ENCODE measurements at places on chromosomes 1 and 21. TPM values are rescaled to one million over a fixed set of nuclear protein-coding genes. Genes with fewer than 3 reads are reported as not detected.

Gene CRNN
- not detected for total RNA-seq

DNA sequence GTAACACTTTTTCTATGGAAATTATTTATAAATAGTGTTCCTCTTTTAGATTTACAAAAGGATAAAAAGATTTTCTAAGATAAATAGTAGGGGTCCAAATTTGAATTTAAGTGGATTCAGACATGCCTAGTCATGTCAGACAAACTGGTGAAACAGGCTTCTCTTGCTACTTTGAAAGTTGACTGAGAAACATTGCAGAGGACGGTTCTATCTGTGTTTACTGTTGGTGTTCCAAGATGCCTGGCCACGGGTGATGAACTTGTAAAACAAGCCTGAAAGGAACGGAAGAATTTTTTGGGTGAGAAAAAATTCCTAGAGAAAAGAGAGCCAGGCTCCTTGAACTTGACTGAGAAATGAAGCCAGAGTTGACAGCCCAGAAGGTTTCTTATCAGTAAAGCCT, 2.2 kb downstream of the KRTAP19-1 start:
- H3K36me3 ChIP-seq: no peaks in the 10 kb centered on the region
- H3K27ac ChIP-seq: no peak overlapping the region
- no peaks in the 10 kb centered on the region for H3K4me1 ChIP-seq
- H3K4me3 ChIP-seq: no peak overlapping the region
- DNase-seq: no peak

DNA sequence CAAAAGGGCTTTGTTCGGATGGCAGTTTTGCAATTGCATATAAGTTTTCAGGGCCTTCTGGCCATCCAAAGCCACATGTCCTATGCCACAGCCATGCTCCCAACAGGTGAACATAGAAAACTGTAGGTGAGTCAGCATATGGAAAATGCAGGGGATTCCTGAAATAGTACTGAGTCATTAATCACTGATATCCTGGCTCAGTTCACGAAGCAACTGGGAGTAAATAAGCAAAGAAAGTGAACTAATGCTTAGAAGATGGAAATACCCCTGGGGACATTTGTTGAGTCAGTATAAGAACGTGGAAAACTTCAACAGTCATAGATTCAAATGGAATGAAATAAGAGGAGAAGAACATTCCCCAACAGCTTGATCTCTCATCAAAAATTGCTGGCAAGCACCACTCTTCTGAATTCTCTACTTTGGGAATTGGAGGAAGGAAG, 148.9 kb upstream of the RUNX1 start:
- H3K4me1 ChIP-seq: no peaks in the 10 kb centered on the region
- H3K27me3 ChIP-seq: no peaks in the 10 kb centered on the region
- H3K4me3 ChIP-seq: no peak overlapping the region
- H3K27ac ChIP-seq: no peak overlapping the region

GRCh38 chr1:243473227-243474135, 217.6 kb downstream of the SDCCAG8 start:
- H3K27ac ChIP-seq: no peak overlapping the region
- no peaks in the 10 kb centered on the region for H3K4me1 ChIP-seq
- no peak for DNase-seq
- H3K27me3 ChIP-seq: no peaks in the 10 kb centered on the region
- H3K4me3 ChIP-seq: no peak overlapping the region
- H3K36me3 ChIP-seq: no peaks in the 10 kb centered on the region

Gene TMCO4
- 36.3 TPM for total RNA-seq

DNA sequence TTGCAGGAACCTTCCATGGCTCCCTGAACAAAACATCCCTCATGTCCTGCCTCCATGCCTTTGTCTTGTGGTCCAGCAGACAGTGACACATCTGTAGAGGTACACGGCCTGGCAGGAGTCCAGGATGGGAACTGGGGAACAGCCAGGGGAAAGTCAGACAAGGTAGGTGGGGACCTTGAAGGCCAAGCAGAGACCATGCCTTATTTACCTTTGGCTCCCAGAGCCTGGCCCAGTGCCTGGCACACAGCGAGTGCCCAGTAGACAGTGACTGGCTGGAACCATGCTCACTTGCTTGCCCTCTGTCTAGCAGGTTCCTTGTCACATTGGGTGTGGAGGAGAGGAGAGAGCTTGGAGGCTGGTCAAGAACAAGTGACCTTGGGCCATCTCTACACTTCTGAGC, 81.0 kb downstream of the BCAR3 start:
- no peaks in the 10 kb centered on the region for H3K27me3 ChIP-seq
- DNase-seq: peak; percentile 42
- H3K4me3 ChIP-seq: no peak overlapping the region
- no peak overlapping the region for H3K27ac ChIP-seq
- no peaks in the 10 kb centered on the region for H3K36me3 ChIP-seq
- H3K4me1 ChIP-seq: peaks cover 22% of the 10 kb centered on the region

DNA sequence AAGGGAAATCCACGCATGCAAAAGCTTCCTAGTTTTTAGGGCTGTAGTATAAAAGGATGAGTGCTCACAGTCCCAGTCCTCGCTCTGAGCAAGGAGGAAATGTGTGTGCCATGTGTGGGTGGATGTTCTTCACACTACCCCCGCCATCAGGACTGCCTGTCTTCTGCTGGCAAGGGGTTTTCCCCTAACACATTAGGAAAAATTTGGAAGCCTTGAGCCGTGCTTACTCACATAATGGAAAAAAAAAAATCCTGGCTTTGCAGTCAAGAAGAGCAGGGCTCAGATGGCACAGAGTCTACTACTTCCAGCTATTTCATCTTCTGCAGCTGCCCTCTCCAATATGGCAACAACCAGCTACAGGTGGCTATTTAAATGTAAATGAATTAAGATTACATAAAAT, 363.1 kb downstream of the PLPP3 start:
- H3K4me3 ChIP-seq: no peak overlapping the region
- H3K36me3 ChIP-seq: no peaks in the 10 kb centered on the region
- no peak for DNase-seq
- H3K27me3 ChIP-seq: no peaks in the 10 kb centered on the region
- no peak overlapping the region for H3K27ac ChIP-seq
- no peaks in the 10 kb centered on the region for H3K4me1 ChIP-seq

Gene GNG12
- total RNA-seq: 42.3 TPM

DNA sequence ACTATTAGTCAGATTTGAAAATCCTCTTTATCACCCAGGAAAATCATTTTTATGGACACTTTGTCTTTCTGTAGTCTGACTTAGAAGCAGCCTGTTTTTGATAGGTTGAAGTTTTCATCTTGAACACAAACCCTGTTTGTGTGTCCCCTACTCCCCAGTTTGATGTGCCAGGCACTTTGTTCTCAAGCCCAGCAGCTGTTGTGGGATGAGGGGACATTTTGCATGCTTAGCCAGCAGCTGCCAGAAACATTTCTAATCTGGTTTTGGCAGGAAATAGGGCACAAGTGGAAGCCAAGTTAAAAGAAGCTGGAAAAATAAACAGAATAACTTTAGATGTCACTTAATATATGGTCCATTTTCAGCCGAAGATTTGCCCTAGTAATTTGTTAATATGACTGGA, 29.9 kb downstream of the ACTN2 start:
- no peak overlapping the region for H3K27ac ChIP-seq
- H3K36me3 ChIP-seq: no peaks in the 10 kb centered on the region
- DNase-seq: no peak
- H3K4me3 ChIP-seq: no peak overlapping the region
- no peaks in the 10 kb centered on the region for H3K27me3 ChIP-seq

GRCh38 chr1:236861560-236862218, 66.6 kb downstream of the MTR start:
- no peak overlapping the region for H3K4me3 ChIP-seq
- peaks cover 52% of the 10 kb centered on the region for H3K4me1 ChIP-seq
- DNase-seq: no peak
- H3K27me3 ChIP-seq: no peaks in the 10 kb centered on the region

Gene CD244
- total RNA-seq: 1.8 TPM

DNA sequence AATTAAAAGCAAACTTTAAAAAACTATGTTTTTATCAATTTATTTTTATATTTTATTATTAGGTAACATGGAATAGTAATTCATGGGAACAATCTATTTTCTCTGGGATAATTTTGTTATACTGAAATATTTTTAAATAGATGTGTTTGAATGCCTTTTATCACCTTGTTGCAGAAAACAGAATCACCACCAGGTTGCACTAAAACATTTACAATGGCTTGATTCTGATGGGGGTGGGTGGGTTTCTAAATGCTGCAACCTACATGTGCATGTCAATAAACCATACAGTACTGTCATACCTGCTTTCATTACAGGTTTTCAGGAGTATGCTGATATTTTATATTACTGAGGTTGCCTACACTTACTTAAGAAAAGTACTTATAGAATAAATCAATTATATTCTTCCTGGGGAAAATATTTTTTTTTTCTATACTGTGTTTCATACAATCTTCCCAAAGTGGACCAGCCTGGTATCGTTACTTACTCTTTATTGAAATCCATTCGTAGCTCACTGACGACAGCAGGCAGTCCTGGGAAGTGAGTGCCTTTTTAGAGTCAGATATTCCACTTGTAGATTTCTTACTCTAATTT, 132.8 kb downstream of the PTPRC start:
- H3K27ac ChIP-seq: no peak overlapping the region
- DNase-seq: no peak
- no peak overlapping the region for H3K4me3 ChIP-seq

GRCh38 chr1:149945206-149945605, 8.5 kb upstream of the MTMR11 start:
- H3K27ac ChIP-seq: no peak overlapping the region
- DNase-seq: no peak
- no peaks in the 10 kb centered on the region for H3K27me3 ChIP-seq
- peaks cover 4% of the 10 kb centered on the region for H3K36me3 ChIP-seq
- H3K4me3 ChIP-seq: no peak overlapping the region
- H3K4me1 ChIP-seq: no peaks in the 10 kb centered on the region

Gene CCDC27
- not detected for total RNA-seq

Gene CHAF1B
- total RNA-seq: 6.3 TPM
